GM06990 (cell line): ENCODE measurements at places on chromosomes 1 and 21.

- DNase-seq: no peak
Observed at GRCh38 chr1:8070381-8070811, 44.3 kb upstream of the ERRFI1 start.

DNA sequence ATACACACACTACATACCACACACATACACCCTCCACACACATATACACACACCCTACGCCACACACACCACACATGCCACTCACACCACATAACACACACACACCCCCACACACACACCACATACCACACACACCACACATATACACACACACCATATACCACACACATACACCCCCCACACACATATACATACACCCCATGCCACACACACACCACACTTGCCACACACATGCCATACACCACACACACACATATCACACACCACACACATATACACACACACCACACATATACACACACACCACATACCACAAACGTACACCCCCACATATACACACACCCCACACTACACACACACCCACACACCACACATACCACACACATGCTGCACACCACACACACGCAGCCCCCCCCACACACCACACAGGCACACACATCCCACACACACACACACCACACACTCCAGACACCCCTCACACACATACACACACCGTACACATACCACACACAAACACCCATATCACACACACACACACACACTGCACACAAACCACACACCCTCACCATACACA, 76.7 kb upstream of the TMPRSS2 start:
- DNase-seq: no peak

DNA sequence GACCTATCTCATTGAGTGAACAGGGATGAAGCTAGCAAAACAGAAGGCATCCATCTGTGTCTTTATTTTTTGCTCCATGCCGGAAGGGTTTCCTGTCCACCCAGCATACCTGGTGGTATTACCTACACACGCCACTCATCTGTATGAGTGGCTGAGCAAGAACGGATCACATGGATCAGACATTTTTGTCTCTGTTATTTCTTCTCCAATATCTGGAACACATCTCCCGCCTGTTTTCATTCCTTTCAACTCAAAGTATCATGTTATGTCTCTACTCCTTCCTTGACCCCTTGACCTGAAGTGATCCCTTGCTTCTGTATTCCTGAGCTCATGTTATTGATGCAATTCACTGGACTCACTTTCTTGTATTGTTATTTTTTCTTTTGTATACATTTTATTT, 24.7 kb downstream of the ADAMTS1 start:
- DNase-seq: no peak

DNA sequence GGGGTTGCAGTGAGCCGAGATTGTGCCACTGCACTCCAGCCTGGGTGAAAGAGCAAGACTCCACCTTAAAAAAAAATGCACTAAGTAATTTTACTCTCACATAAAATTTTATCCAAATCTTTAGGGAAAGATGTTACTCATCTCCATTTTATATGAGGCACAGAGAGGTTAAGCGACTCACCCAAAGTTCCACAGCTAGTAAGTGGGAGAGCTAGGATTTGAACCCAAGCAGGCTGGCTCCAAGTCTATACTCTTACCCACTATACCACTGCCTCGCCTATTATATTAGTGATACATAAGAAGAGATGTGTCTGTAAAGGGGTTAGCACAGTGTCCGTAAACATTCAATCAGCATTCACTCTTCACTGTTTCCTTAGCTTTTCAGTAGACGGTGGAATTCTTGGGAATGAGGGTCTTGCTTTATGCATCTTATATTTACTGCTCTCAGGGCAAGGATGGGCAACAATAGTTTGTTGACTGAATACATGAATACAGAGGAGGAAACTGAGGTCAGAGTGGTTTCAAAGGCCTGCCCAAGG, 15.1 kb downstream of the LDLRAD2 start:
- DNase-seq: no peak

- no peak for DNase-seq
Observed at GRCh38 chr1:25643929-25644328, 27.3 kb downstream of the MAN1C1 start.

DNA sequence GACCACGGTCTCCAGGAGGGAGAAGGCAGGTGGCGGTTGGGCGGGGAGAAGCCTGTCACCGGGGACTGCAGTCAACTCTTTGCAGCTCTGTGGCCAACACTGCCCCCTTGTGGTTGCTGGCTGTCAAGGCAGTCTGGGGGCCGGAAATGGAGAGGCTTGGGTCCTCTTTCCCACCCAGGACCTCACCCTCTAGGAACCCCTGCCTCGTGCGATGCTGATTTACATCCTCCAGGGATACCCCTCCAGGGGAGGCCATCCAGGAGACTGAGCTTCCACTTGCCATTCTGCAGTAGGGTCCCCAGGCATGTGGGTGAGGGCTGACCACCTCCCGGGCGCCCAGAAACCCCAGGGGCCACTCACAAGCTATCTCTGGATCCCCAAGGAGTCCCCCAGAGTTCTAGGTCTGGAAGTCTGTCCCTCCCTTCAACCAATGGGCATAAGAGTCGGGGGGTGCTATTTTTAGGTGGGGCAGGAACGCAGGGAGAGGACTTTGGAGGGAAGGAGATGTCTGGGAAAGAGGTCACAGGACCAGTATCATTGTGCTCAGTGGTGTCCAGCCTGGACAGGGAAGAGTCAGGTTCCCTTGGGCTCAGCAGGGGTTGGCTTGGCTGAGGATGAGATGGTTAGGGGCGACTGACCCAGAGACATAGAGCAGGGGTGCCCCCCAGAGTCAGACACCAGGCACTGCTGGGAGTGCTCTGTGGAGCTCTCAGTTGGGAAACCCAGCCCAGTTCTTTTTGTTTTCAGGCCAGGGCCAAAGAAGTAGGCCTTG, 7.1 kb upstream of the GPR61 start:
- peak; percentile 70 for DNase-seq

- no peak for DNase-seq
Observed at GRCh38 chr1:40884055-40884795, 22.1 kb upstream of the CITED4 start.

DNA sequence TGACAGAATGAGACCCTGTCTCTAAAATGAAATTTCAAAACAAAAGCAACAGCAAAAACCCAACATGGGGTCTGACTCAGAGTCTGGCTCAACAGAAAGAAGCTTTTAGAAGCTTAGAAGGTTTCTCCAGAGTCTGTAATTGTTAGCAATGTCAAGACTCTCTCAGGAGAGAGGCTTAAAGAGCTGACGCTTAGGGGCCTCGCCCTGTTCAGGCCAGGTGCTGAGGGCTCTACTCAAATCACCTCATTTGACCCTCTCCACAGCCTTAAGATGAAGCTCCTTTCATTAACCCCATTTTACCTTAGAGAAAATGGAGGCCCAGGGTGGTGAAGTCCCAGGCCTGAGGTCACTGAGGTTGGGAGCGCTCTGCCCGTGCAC, 5.3 kb upstream of the KIF17 start:
- no peak for DNase-seq

DNA sequence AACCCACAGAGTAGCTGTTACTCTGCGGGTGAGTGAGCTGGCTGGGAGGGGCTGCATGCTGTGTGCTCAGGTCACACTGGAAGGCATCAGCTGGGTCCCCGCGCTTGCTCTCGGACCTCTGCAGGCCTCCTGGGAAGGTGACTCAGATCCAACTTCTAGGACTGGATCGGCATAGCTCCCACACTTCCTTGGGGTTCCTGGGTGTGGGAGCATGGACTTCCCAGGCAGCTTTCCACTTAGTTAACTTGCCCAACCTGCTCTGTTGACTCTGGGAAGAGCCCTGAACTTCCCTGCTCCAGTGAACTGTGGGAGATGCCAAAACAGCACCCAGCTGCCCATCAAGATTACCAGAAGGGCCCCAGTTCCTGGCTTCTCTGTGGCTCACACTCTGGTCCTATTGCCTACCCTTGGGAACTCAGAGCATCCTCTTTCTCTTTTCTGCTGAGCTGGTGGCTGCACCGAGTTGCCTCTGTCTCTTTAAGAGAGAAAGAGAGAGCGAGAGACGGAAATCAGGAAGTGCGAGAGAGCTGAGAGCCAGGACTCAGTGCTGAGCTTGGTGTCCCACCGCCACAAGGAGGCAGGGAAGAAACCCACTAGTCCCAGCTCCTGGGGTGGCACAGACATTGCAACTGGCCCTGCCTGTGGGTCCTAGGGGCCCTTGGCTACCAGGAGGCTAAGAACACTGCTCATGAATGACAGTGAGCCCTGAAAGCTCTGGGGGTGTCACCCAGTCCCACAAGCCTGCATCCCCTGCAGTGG, at the start of gene IKBKE:
IKBKE (plus strand) TSS at position 544 of the 759 bp plus-strand sequence. CDS start 2,752 bp downstream, outside the sequence.
- peak; percentile 64 for DNase-seq

DNA sequence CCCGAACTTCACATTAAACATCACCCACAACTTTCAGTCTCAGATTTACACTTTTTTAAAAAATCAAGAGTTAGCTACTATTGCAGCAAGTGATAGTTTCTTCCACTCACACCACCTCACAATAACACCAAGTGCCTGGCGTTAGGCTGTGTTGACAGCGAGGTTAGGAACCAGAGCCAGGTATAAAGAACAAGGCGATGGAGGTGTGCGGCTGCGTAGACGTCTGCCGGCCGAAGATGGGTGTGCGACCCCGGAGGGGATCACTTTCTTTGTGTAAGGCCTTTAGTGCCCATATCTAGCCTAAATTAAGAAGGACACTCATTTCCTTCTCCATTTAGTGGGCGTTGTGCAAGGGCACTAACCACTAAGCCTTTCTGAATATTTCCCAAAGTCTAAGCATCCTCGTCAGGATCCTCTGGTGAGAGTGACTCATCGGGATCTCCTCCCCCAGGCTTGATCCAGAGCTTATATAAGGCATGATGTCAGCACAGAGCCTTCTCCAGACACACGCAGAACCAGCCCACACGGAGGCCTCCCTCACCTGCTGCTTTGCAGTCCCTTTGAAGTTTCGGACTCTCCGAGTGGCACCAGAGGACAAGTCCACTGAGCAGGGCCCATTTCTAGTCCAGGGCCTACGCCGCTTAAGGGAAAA, 11.8 kb downstream of the NHLH2 start:
- DNase-seq: no peak

- DNase-seq: no peak
Observed at GRCh38 chr1:95384567-95384966, 150.6 kb downstream of the RWDD3 start.

GRCh38 chr1:117814856-117815797, 114.3 kb downstream of the GDAP2 start:
- no peak for DNase-seq

- DNase-seq: no peak
Observed at GRCh38 chr1:147072482-147073432, 99.5 kb downstream of the PRKAB2 start.
